ENCODE measurements at places on chromosomes 3 and 15.

DNA sequence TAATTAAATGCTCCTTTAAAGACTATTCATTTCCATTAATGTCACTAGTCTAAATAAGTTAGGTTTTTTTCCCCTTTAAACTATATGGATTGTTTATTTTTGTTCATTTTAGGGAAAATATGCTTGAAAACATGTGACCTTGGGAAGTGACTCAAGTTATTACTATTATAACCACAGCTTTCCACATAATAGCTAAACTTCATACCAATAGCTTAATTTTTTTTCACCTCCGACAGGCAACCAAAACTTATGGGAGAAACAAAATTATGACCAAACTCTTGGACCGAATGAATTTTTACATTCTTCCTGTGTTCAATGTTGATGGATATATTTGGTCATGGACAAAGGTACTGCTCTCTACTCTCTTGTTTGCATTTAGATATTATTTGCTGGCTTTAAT, 16.2 kb downstream of the CPA3 start:
- DNase-seq, result no peak

- no peak for DNase-seq
These were observed 496.3 kb downstream of the ROBO2 start for GRCh38 chr3:77536038-77536775.

GRCh38 chr3:78888635-78889034, 879.2 kb downstream of the ROBO1 start:
- DNase-seq, result no peak

GRCh38 chr3:192923731-192924130, 6.1 kb upstream of the MB21D2 start:
- no peak for DNase-seq

GRCh38 chr15:33700695-33701303, 267.5 kb upstream of the CHRM5 start:
- DNase-seq, result peak; percentile 82

- DNase-seq, result no peak
These were observed 157.9 kb upstream of the NUDT16 start for GRCh38 chr3:131223373-131224289.

DNA sequence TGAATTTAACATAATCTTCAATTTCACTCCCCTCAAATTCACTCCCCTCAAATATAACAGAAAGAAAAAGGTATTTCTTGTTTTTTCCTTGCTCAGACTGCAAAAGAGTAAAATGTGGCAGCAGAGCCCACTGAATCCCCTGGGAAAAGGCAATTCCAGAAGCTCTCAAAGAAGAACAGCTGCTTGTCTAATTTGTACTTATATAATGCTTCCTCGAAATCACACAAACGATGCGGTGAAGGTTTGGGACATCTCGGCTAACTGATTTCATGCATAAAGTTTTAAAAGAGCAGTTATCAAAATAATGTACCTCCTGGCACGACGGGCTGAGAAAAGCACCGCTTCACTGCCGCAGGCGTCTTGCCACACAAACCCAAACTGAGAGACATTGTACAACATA, 10.7 kb downstream of the BDH1 start:
- no peak for DNase-seq

DNA sequence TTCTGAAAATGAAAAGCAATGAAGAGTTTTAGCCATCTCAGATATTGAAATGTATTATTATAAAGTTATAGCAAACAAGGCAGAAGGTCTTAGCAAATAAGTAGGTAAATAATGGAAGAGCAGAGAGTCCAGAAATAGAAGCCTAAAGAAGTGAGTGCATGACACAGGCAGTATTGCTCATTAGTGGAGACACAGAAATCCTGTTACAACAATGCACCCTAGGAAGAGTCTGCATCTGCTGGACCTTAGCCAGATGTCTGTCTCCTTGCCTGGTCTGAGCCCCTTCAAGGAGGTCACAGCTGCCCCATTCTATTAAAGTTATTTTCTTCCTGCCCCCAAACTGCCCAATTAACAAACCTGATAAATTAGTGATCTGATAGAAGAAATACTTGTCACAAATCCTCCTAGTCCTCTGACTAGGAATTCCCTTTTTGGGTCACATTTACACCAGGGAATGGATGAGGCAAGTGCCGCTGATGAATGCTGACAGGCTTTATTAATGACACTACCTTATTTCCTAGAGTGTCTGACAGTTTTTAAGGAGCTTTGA, 51.9 kb downstream of the HOMER2 start:
- no peak for DNase-seq

GRCh38 chr3:109131276-109131675, 5.2 kb upstream of the C3orf85 start:
- DNase-seq, result no peak

GRCh38 chr15:92891533-92892200, 8.5 kb upstream of the CHD2 start:
- no peak for DNase-seq

- DNase-seq, result no peak
These were observed 20.5 kb upstream of the IQSEC1 start for GRCh38 chr3:13093687-13094086.

- DNase-seq, result no peak
These were observed 124.2 kb downstream of the EEFSEC start for GRCh38 chr3:128277378-128278069.

GRCh38 chr15:62877276-62877857, 165.2 kb upstream of the TPM1 start:
- no peak for DNase-seq

GRCh38 chr3:171138027-171138426, 111.5 kb upstream of the SLC2A2 start:
- no peak for DNase-seq

DNA sequence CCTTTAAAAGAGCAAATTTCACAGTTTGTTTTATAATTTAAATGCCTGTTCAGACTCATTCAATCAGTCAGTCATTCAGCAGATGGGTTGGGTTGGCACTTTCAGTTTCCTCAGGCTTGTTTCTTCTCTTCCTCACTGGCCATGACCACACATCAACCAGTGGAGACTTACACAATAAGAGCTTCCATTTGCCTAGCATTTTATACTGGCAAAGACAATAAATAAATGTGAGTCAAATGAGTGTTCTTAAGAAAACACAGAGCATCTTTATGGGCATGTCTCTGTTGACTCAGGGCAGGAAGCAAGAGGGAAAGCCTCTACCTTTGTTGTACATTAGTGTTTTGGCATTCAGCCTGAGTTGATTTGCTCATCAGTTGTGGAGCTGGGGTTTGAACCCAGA, 122.6 kb downstream of the EPHB1 start:
- no peak for DNase-seq

GRCh38 chr3:62672270-62672987, 202.8 kb downstream of the CADPS start:
- DNase-seq, result no peak

DNA sequence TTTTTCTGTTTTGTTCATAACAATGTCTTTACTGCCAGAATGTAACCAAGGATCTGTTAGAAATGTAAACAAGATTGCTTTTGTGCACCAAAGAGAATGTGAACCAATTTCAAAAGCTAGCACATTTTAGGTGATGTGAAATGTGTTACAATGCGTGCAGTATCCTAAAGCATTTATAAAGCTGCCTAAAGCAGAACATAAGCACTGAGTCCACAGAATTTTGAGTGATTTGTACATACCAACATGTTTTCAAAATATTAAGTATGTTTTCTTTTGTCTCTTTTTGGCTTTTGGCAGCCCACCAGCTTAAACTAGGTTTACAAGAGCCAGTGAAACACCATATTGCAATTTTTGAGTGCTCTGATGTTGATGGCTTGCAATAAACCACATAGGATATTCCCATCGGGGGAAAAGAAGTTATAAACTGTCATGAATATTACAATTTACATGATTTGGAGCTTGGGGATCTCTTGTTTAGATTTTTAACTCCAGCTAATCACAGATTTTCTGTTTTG, 364.0 kb downstream of the ZIC1 start:
- DNase-seq, result no peak

Measured in tibial artery (tissue), 4 donors.